ENCODE measurements at places on chromosomes 3 and 15. TPM values are rescaled to one million over a fixed set of nuclear protein-coding genes. Genes with fewer than 3 reads are reported as not detected.

DNA sequence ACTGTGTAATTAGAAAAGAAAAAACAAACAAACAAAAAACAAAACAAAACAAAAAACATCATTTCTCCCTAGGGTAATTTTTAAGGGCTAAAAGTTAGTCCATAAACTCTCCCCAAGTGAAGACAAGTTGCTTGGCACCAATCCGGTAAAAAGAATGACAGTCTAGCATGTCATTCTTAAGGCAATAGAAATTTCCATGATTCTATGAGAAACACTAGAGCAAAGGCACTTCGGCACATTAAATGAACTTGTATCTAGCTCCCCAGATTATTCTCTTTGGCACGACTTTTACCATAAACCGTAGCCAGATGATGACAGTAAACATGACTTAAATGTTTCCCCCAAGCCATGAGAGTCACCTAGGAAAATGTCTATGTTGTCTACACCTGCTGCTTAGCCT lies 10.1 kb downstream of the COL8A1 start:
- no peak for DNase-seq

- no peak for DNase-seq
Measured at GRCh38 chr15:83904107-83905040, 250.5 kb downstream of the ADAMTSL3 start.

GRCh38 chr15:52257734-52258062 lies 37.9 kb downstream of the MYO5C start:
- no peak for DNase-seq

- no peak for DNase-seq
Measured at GRCh38 chr3:690770-691169, 402.1 kb upstream of the CNTN6 start.

DNA sequence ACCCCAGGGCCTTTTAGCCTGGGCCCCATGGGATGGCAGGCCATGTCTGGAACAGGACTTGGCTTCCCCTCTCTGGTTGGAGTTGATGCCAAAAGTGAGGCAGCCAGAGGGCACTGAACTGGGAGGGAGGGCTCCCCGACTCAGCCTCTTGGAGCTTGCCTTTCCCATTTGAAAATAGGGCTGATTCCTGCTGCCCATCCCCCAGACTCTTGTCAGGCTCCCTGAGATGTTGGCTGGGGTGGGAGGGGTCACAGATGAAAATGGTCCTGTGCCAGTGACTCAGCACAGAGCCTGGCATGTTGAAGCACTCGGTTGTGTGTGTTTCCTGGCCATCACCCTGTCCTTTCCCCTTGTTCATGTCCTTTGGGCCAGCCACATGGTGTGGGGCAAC lies 6.6 kb downstream of the PPCDC start:
- DNase-seq = no peak

GRCh38 chr3:112744106-112744505 lies 102.6 kb downstream of the CD200R1L start:
- no peak for DNase-seq

GRCh38 chr3:152460936-152461335 lies 192.2 kb downstream of the MBNL1 start:
- DNase-seq = no peak

DNA sequence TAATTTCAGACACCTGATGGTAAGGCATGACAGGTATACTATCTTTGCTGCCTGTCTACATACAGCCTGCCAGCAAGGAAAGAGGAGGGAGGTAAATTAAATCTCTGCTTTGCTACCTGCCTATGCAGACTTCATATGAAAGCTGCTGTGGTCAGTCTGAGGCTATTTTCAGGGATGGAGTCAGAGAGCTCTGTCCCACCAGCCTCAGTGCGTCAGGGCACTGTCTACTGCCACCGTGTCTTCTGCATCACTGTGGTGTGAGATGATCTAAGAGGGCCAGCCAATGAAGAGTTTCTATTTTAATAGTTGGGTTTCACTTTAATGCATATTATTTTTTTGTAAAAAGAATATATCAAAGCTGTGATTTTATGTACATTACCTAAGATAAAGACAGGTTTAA lies 125.6 kb downstream of the CADPS start:
- DNase-seq = no peak

UROC1 gene
- not detected for total RNA-seq

GP5 gene
- not detected for total RNA-seq

CCR3 gene
- 0.22 TPM for total RNA-seq

SMAD6 gene
- 6.2 TPM for total RNA-seq

SNX22 gene
- total RNA-seq = 0.51 TPM

CISH gene
- total RNA-seq = 6.2 TPM

ADGRG7 gene
- total RNA-seq = not detected

FANCD2OS gene
- not detected for total RNA-seq
